ENCODE measurements at places on chromosomes 7 and 10.

DNA sequence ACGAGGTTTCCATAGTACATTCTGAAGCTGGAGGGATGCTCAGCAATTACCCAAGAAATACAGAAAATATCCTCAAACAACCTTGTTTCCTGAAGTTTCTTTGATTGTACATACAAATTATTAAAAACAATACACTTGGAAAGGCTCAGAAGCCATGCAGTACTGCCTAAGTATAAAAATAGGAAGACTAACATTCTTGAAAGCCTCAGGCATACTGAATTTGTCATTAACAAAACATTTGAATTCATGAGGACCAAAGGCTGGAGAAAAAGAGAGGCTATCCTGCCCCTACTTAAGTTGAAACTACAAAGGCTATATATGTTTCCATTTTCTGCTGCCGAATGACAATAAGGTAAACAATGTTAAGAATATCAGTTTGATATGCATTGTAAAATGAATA lies 54.3 kb upstream of the SGCE start:
- no peak for DNase-seq

- DNase-seq: no peak
Observed at GRCh38 chr7:90657481-90657880, 61.4 kb downstream of the CDK14 start.

DNA sequence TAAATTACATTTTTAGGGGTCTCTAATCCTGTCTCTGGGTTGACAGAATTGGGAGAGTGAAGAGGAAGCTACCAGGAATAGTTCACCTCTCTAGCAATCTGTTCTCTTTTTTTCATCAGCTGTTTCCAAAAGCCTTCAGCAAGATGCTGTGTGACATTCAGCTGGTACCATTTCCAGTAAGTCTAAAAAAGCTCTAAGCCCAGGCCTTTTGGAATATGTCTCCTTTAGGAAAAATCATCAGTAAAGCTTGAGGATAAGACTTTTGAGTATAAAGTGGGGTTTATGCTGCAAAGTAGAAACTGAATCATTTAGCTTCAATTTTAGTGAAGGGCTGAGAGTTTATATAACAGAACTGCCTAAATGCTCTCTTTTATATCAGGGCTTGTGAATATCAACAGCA lies 81.5 kb downstream of the CCNY start:
- DNase-seq: no peak

- no peak for DNase-seq
Observed at GRCh38 chr7:135745703-135746312, 2.8 kb downstream of the FAM180A start.

DNA sequence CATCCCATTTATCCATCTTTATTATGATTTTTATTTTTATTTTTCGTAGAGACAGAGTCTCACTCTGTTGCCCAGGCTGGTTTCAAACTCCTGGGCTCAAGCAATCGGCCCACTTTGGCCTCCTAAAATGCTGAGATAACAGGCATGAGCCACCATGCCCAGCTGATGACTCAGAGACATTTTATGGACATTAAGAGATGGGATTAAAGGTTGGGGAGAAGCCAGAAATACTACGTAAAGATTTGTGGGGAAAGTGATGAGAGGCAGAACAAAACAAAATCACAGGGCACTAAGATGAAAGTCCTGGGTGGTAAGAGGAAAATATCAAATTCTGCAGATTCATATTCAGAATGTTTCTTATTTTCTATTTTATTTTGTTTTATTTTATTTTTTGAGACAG lies 7.6 kb downstream of the WNT8B start:
- no peak for DNase-seq

- DNase-seq: no peak
Observed at GRCh38 chr7:98378210-98378819, 22.6 kb downstream of the BAIAP2L1 start.

DNA sequence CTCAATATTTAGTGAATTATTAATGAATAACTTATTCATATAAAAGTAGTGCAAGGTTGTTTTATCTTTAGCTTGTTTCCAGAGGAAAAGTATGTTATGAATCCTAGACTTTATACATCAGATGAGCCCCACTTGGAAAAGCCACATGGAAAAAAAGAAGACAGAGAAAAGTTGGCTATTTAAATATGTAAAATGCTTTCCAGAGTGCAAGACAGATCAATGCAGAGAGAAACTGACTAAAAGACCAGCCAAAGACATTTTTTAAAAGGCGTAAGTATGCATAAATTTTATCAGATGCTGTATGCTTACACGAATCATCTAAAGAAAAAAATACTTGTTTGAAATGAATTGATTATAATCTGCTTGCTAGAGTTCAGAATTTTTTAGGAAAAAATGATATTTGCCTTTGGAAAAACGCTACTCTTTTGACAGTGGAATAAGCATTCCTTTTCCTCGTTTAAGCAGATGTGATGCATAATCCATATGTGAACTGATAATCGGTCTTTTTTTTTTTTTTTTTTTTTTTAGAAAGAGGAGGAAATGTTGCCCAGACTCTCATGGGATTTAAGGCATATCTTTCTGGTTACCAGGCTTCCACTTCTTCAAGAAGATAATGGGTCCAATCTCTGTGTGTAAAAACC lies 70.7 kb downstream of the RELN start:
- DNase-seq: no peak

GRCh38 chr7:113805976-113806375 lies 112.8 kb downstream of the PPP1R3A start:
- DNase-seq: no peak

DNA sequence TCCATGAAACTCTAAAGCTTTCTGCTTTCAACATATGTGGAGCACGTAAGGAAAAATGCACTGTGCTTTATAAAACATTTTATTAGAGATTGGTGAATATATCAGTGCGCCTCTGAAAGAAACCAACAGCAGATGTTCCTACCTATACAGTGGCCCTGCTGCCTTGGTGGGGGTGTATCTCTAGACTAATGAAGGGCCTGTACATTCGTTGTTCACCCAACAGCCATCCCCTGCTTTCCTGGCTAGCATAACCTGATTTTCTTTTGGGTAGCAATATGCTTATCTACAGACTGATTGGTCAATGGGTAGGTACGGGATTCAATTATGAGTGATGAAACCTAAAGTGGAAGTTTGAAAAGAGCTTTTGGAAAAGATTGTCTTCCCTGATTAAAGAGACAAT lies 119.7 kb upstream of the FAM133B start:
- DNase-seq: no peak

DNA sequence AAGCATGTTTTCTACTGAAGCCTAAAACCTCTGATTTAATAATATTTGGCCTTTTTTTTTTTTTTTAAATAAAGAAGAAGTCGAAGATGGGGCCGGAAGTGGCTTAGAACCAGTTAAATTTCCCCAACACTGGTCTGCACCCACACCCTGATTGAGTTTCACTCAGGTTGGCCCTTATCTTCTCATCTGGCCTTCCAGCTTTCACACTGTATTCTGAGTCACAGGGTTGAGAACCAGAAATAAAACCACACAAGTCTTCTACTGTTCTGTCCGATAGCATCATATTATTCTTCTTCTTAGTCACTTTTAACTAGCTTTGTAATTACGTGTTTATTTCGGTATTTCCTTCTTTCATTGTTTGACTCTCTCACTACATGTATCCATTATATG lies 9.9 kb downstream of the ZNF365 start:
- peak; percentile 34 for DNase-seq

DNA sequence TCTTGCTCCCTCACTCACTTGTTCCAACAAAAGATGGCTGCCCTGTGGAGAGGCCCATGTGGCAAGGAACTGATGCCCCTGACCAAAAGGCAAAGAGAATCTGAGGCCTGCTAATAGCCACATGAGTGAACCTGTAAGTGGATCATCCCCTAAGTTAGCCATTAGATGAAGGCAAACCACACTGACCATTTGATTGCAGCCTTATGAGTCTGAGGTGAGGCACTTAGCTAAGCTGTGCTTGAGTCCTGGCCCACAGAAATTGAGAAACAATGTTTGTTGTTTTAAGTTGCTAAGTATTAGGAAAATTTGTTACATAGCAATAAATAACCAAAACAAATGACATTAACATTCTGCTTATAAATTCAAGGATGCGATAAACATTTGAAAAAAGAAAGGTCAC lies 100.1 kb upstream of the BET1 start:
- no peak for DNase-seq

DNA sequence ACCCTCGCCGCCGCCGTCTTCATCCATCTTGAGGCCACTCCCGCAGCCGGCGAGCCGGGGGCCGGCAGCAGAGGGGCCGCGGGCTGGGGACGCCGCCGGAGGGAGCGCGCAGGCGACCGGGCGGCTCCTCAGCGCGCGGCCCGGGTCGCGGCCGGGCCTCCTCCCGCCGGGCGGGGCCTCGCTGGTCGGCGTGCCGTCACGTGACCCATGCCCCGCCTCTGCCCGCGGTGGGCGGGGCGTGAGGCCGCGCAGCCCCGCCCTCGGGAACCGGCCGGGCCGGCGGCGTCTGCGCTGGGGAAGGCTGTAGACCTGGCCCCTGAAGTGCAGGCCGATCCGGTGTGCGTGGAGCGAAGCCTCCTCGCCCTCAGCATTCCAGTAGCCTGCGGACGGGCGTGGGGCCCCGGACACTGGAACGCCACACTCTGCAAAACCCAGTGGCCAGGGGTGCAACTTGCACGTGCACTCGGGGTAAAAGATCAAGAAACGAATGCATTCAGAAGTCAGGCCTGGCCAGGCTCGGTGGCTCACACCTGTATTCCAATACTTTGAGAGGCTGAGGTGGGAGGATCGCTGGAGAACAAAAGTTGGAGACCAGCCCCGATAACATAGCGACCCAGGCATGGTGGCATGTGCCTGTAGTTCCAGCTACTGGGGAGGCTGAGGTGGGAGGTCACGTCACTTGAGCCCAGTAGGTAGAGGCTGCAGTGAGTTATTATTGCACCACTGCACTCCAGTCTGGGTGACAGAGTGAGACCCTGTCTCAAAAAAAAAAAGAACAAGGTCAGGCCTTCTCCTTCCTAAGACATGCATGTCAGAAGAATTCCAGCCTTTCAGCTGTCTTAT lies at the start of gene CYTH3:
Gene CYTH3, minus strand, starts transcription at position 144 of the 843 bp plus-strand sequence. Its CDS starts 117 bp downstream, at position 27.
- peak; percentile 53 for DNase-seq

- DNase-seq: no peak
Observed at GRCh38 chr7:51593628-51594027, 277.0 kb upstream of the COBL start.

GRCh38 chr7:51346126-51346525 lies 29.5 kb upstream of the COBL start:
- no peak for DNase-seq

GRCh38 chr10:70302292-70302691 lies 18.5 kb upstream of the NPFFR1 start:
- no peak for DNase-seq

DNA sequence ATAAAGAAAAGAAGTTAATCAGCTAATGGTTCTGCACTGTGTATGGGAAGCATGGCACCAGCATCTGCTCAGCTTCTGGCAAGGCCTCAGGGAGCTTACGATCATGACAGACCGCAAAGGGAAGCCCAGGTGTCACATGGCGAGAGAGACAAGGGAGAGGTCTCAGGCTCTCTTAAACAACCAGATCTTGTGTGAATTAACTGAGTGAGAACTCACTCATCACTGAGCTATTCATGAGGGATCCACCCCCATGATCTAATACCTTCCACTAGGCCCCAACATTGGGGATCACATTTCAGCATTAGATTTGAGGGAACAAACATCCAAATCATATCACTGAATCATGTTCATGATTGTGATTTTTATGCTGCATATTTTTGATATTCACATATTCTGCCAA lies 5.8 kb downstream of the USP54 start:
- no peak for DNase-seq
